HAP-1 (cell line): ENCODE measurements at places on chromosomes 6 and 20.

- no peak for DNase-seq
These were observed 14.7 kb downstream of the GTPBP2 start for GRCh38 chr6:43614396-43614730.

DNA sequence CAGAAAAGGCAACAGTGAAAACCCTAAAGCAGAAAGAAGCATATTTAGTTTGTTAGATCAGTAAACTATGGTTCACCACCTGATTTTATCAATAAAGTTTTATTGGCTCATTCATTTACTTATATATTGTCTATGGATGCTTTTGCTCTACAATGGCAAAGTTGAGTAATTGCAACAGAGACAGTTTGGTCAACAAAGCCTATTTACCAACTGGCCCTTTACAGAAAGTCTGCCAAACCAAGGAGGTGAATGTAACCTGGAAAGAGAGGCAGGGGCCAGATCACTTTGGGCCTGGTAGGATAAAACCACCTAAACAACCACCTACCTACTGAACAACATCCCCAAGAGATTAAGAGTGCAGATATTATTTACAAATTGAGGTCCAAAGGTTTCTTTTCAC, 19.4 kb downstream of the SAYSD1 start:
- DNase-seq: no peak

DNA sequence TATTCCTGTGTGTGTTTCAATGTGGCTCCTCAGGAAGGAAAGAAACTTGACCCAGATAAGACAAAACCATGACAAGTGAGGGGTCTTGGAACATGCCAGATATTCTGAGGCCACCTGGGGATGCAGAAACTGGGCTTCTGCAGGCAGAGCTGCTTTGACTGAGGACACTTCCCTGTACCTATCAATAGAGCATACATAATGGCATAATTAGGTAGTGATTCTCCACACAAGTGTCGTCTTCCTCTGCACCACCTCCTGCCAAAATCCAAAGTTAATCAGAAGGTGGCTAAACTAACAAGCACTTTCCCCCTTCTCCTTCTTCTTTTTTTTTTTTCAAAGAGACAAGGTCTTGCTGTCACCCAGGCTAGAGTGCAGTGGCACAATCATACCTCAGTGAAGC, 97.1 kb downstream of the KIF13A start:
- DNase-seq: no peak

DNA sequence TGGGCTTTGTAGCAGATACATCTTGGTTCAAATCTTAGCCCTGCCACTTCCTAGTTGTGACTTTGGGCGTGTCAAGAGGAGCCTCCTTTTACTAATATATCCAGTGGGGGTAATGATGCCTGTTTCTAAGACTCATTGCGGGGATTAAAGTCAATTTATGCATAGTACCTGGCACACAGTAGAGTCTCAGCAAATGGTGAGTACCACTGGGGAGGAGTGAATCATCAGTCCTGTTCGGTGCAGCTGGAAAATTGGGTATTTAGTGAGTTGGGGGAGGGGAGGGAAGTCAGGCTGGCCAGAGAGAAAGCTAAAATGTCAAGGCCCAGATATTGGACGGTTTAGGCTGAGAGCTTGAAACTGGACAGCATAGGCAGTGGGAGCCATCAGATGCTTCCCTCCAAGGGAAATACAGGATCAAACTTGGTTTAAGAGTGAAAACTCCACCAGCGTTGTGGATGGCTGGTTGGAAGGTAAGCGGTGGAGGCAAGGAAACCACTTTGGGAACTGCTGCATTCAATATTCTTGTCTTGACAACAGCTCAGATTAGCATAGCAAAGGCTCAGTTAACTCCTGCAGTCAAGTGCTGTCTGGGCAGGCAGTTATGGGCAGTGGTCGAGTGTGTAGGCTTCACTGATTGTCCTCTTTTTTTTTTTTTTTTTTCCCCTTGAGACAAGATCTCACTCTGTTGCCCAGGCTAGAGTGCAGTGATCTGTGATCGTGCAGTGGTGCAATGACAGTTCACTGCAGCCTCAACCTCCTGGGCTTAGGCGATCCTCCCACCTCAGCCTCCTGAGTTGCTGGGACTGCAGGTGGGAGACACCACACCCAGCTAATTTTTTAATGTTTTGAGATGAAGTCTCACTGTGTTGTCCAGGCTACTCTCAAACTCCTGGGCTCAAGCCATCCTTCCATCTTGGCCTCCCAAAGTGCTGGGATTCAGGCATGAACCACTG, 12.9 kb downstream of the PPP1R16B start:
- no peak for DNase-seq

GRCh38 chr6:148303616-148304015, 39.0 kb upstream of the SASH1 start:
- no peak for DNase-seq

GRCh38 chr6:26284537-26285142, 80.4 kb upstream of the BTN3A2 start:
- DNase-seq: peak; percentile 73

- DNase-seq: peak; percentile 33
These were observed 158.3 kb upstream of the IRAK1BP1 start for GRCh38 chr6:78709021-78709420.

GRCh38 chr6:38375937-38376336, 263.8 kb downstream of the BTBD9 start:
- no peak for DNase-seq

GRCh38 chr6:148466158-148466557, 123.5 kb downstream of the SASH1 start:
- no peak for DNase-seq

DNA sequence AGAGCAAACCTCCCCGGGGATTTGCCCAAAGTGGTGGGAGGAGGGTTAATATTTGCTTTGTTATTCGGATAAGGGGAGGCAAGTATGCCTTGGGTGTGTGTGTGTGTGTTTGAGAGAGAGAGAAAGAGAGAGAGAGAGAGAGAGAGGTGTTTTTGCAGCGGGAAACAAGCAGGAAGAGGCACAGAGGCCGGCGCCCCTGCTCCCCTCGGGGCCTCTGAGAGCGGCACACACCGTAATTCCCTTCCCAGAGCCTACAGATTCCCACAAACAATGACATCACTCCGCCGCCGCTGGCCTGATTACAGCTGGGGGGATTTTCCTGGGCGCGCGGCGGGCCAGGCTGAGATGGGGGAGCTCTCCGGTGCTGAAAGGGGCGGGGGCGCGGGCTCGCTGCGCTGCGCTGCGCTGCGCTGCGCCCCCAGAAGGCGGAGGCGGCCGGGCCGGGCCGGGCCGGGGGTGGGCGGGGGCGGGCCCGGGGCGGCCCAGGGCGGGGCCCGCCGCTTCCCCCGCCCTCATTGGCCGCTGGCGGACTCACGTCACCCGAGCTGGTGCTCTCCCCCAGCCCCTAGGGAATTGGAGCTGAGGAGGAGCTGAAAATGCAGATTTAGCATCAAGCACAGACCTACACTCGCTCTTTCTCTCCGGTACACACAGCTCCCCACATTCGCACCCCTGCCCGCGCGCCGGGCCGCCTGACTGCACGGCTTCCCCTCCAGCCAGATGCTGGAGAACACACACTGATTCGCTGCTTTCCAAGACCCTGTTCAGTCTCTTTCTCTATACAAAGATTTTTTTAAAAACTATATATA, at the start of gene PCSK2:
PCSK2 (plus strand) TSS at position 631 of the 809 bp plus-strand sequence. CDS start 266 bp downstream, outside the sequence.
- DNase-seq: peak; percentile 68

DNA sequence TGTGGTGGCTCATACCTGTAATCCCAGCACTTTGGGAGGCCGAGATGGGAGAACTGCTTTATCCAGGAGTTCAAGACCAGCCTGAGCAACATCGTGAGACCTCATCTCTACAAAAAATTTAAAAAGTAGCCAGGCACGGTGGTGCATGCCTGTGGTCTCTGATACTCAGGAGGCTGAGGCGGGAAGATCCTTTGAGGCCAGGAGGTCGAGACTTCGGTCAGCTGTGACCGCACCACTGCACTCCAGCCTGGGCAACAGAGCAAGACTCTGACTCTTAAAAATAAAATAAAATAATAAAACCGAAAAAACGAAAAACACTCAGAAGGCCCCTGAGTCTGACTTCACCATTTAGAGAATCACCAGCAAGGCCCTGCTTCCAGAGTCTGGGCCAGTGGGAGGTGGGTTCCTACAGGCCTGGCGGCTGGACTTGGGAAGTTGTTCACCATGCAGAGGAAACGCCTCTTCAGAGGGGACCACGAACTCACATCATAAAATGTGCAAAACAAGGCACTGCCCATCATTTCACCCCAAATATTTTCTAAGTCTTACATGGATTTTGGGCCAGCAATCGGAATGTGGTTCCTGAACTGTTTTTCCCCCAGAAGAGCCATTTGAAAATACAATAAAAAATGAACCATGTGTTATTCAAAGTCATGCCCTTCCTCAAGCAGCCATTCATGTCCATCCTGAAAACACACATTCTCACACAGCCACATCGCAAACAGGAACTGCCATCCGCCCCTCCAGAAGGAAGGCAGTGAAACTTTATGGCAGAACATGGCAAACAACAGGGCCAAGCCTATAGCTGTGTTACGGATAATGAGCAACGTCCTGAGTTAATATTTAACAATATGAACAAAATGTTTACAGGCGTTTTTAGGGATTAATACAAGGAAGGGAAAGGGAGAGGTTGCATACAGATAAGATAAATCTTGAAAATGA, 57.8 kb downstream of the SLC22A23 start:
- no peak for DNase-seq

GRCh38 chr6:29743025-29743424, 19.8 kb downstream of the HLA-F start:
- no peak for DNase-seq

DNA sequence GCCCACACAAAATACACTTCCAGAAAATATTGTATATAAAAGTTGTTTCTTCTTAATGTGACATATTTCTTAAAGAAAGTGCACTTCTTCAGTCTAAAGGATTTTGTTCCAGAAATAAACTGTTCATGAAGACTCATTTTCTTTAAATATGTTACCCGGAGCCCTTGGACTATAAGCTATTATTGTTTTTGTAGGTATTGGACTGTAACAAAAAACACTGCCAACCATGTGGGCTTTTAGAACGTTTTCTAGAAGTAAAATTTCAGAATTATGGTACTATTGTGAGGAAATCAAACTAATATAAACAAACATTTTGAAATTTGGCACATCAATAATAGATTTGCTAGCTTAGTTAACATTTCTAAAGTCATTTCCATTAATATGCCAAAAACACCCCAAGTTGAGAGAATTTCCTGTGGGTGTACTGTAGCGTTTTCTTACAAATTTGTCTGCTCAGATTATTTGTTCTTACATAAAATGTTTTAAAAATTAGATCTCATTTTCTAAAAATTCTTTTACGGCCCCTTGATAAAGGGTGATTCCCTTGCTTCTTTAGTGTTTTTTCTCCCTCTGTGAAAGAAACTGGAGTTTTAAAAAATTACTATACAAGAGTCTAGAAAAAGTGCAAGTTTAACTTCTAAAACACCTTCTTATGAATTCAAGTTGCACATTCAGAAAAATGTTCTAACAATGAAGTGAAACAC, 3.4 kb downstream of the NKX2-4 start:
- DNase-seq: no peak

GRCh38 chr6:152309648-152310047, 327.5 kb downstream of the SYNE1 start:
- DNase-seq: no peak

DNA sequence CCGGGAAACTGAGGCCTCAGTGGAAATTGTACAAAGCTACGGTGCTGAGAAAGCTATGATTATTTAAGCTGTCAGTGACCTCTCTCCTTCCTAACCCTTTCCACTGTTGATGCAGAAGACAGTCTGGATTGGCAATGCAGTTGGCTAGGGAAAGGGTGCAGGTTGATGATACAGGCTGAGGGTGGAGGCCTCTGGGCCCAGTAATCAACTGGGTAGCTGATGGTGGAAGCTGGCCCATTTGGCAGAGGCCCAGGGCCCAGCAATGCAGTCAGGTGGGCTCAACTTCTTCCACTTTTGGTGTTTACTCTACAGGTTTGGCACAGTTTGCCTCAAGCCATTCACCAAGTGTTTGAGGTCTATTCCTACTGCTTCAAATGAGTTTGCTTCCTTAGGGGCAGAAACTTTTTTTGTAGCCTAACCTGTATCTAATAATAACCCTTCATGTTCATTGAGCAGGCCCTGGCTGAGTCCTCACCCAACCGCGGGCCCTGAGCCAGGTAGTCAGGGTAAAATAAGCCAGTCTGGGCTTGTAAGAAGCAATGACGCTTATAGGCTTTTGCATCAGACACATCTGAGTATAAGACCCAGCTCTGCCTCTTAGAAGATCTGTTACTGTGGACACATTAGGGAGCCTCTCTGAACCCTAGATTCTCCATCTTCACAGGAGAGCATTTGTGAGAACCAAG, 12.1 kb downstream of the BCL2L1 start:
- DNase-seq: no peak

GRCh38 chr6:85390105-85390728, 59.7 kb upstream of the NT5E start:
- DNase-seq: no peak

GRCh38 chr6:138331984-138332383, 45.7 kb upstream of the SMIM28 start:
- DNase-seq: no peak

DNA sequence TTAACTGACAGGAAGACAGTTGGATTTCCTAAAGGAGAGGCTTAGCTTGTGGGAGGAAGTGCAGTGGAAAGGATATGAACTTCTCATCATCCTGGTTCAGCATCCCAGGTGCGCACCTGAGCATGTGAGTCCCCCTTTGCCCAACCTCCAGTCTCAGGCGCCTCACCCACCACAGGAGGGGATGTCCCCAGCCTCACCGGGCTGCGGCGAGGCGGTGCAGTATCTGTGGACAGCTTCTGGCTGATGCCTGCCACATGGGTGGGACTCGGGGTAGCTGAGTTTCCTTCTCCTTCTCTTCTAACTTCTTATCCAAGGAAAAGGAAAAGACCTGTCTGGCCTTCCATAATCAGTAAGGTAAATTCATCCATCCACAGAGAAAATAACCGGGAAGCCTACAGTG, 539.3 kb upstream of the AGPAT4 start:
- no peak for DNase-seq

GRCh38 chr20:63463400-63464288, 8.8 kb downstream of the KCNQ2 start:
- no peak for DNase-seq

GRCh38 chr20:36017048-36017951, 48.9 kb downstream of the CNBD2 start:
- peak; percentile 23 for DNase-seq

DNA sequence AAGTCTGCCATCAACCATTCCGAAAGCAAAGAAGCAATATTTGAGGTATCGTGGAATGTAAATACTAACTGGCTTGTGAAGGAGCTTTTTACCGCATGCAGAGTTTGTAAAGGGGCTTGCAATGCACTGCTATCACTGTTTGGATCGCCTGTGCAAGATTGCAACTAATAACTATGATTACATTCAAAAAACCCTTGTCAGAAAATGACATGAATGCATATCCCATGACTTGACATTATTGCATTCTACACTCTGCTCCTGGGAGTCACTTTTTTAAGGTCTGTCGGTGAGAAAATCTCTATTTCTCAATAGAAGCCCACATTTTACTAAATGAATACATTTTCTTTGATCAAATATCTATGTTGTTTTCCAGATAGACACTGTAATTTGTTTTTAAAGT, 335.4 kb upstream of the SPTLC3 start:
- no peak for DNase-seq
